ENCODE measurements at places on chromosomes 11 and 22.

GRCh38 chr11:121669422-121669821 lies 216.7 kb upstream of the SORL1-AS1 start:
- no peak for DNase-seq

DNA sequence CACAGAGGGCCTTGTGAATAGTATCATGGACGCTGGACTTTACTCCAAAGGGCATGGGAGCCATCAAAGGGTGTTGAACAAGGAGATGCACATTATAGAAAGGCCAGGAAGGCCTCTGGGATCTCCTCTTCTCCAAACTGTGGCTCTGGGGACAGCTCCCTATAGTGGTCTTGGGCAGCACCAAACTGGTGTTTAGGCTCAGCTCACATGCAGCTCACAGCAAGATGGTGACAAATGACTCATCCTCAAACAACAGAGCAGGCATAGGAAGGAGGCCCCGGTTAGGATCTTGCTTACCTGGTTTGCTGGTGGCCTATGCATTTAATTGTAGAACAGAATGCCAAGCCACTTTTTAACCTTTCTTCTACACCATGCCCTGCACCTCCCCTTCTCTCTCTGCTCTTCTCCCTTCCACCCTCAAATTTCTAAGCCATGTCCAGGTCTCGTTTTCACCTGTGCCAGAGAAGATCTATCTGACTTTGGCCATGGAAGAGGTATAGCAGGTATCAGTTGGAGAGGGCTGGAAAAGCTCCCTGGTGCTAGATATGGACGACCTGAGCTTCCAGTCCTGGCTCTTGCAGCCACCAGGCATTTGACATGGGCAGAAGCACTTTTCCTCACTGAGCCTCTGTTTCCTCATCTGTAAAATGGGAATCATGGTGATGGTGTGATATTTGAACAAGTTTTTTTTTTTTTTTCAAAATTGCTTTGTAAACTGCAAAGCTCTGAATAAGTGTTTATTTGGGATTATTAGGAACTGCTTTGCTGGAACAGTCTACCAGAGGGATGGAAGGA lies 14.4 kb upstream of the EHF start:
- DNase-seq: no peak

DNA sequence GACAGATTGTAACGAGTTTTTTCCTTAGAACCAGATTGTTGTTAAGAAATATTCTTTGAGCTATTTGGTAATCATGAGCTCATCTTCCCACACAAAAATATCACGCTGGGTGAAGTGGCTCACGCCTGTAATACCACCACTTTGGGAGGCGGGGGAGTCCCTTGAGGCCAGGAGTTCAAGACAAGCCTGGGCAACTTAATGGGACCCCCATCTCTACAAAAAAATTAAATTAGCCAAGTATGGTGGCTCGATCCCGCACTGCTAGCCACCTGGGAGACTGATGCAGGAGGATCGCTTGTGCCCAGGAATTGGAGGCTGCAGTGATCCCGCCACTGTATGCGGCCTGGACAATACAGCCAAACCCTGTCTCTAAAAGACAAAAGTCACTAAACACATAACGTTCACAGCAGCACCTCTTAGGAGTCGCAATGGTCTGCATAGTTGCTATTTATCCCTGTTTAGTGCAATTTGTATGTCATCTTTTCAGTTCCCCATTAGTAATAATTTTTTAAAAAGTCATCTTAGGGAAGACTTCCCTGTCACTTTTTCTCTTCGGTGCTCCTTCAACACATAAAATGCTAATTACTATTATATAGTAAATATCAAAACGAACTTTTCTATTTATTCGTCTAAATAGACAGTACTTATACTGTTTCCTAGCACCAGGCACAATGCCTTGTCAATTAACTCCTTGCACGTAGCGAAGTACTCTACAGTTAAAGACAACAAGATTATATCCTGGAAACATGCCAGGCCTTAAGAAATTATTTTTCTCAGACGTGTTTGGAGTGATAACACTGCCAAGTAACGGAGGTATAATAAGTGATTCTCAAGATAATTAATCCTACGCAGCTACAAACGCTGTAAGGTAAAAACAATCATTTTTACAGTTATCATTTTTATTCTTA lies 1.1 kb downstream of the ST13 start:
- no peak for DNase-seq

DNA sequence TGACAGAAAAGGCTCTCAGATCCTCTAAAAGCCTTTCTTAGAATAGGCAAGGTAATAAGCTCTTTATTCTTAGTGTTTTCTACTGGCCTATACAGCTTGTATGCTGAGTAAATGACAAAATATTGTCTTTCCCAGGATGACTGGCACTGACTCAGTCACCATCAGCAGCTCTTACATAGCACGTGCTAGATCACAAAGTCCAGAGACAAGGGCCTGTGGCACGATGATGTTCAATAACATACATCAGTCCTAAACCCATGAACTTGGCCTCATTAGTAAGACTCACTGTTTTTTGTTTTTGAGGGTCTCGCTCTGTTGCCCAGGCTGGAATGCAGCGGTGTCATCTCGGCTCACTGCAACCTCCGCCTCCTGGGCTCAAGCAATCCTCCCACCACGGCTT lies 42.7 kb downstream of the CELF1 start:
- no peak for DNase-seq

DNA sequence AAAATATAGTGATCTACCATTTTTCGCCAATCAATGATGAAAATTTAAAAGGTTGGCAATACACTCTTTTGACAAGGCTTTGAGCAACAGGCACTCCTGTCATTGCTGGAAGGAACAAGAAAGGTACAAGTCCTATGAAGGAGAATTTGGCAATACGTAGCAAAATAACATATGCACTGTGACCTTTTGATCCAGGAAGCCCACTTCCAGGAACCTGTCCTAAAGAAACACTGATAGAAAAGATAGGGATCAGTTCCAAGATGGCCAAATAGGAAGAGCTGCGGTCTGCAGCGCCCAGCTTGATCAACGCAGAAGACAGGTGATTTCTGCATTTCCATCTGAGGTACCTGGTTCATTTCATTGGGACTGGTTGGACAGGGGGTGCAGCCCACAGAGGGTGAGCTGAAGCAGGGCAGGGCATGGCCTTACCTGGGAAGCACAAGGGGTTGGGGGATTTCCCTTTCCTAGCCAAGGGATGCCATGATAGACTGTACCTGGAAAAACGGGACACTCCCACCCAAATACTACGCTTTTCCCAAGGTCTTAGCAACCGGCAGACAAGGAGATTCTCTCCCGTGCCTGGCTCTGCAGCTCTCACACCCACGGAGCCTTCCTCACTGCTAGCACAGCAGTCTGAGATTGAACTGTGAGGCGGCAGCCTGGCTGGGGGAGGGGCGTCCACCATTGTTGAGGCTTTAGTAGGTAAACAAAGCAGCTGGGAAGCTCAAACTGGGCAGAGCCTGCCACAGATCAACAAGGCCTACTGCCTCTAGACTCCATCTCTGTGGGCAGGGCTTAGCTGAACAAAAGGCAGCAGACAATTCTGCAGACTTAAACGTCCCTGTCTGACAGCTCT lies 69.7 kb upstream of the GALNT18 start:
- DNase-seq: no peak

DNA sequence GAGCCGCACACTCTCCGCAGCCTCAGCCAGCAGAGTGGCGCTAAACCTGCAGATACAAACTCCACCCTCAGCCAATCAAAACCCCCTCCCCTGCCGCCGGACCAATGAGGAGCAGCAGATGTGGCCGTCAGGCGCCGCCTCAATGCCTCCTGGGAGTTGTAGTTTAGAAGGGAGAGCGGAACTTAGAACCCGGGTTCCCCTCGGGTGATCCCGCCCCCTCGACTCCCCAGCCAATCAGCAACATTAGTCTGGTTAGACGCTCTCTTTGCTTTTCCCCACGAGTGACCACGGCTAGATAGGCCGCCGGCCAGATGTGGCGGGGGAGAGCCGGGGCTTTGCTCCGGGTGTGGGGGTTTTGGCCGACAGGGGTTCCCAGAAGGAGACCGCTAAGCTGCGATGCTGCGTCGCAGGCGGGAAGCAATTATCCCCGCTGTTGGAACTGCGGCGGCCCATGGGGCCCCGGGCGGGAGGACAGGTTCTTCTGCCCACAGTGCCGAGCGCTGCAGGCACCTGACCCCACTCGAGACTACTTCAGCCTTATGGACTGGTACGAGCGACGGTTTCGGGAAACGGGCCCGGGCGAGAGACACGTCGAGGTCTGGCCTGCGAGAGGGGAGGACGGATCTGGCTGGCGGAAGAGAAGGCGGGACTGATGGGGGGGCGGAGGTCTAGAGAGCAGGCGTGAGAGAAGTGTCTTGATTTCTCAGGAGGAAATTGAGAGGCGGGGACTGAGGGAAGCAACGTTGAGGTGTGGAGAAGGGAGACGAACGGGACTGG lies at the start of the genes CHEK2 and HSCB:
TSS of gene CHEK2 (minus strand) at position 36 of the 777 bp plus-strand sequence. CDS start 7,099 bp downstream, outside the sequence.
TSS of gene HSCB (plus strand) at position 255 of the 777 bp plus-strand sequence. CDS start at position 312, 57 bp downstream.
- DNase-seq: peak; percentile 96
